Nucleus accumbens (tissue), 56 donors: ENCODE measurements at places on chromosomes 6 and 20.

GRCh38 chr20:41655962-41656618 is 37.9 kb upstream of the CHD6 start:
- no peak for DNase-seq

- DNase-seq: no peak
Measured at GRCh38 chr6:43193929-43194328, 11.9 kb downstream of the CUL9 start.

GRCh38 chr6:38510205-38510604 is 129.5 kb downstream of the BTBD9 start:
- no peak for DNase-seq

- DNase-seq: no peak
Measured at GRCh38 chr6:21087188-21087587, 506.4 kb upstream of the SOX4 start.
